Mesenteric fat pad (tissue), 1 donor: ENCODE measurements at places on chromosomes 6 and 20. TPM values are rescaled to one million over a fixed set of nuclear protein-coding genes. Genes with fewer than 3 reads are reported as not detected.

CALHM4 gene
- total RNA-seq, result not detected

DNA sequence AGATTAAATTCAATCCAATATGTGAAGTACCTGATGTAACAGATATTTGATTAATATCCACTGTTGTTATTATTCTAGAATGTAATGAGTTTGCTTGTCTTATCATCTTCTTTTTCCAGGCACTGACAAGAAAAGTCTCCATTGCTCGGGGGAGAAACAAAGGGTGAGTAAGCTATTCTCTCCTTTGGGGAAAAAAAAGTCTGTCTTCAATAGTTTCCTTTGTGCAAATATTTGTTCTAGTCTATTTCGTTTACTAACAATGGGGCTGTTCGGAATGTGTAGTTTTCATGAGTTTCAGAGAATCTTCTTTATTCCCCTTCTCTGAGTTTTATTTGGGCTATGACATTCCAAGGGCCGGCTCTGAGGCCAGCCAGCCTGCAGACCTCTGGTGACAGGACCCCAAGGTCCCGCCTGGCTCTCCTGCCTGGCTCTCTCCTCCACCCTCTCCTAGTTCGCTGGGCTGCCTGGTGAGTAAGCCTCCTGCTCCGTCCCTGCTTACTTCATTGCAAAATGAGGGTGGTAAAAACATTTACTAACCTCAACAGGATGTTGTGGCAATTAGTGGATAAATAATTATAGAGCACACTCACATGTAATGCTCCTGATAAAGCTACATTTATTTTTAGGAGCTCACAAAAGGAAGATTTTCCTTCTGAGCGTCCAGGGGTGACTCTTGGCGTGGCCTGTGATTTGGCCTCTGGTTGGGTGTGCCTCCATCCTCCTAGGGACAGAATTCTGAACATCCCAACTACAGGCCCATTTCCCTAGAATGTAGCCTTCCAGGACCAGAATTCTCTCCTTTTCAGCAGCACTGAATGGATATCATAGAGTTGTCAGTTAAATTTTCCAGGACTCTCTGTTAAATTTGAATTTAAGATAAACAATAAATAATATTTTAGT is 43.1 kb upstream of the SNX9 start:
- DNase-seq, result no peak

PAK5 gene
- not detected for total RNA-seq

- DNase-seq, result no peak
Measured at GRCh38 chr6:55882718-55883569, 7.6 kb upstream of the BMP5 start.

- DNase-seq, result no peak
Measured at GRCh38 chr6:7813704-7814103, 87.8 kb downstream of the BMP6 start.

TRMT11 gene
- total RNA-seq, result 15.5 TPM

DNA sequence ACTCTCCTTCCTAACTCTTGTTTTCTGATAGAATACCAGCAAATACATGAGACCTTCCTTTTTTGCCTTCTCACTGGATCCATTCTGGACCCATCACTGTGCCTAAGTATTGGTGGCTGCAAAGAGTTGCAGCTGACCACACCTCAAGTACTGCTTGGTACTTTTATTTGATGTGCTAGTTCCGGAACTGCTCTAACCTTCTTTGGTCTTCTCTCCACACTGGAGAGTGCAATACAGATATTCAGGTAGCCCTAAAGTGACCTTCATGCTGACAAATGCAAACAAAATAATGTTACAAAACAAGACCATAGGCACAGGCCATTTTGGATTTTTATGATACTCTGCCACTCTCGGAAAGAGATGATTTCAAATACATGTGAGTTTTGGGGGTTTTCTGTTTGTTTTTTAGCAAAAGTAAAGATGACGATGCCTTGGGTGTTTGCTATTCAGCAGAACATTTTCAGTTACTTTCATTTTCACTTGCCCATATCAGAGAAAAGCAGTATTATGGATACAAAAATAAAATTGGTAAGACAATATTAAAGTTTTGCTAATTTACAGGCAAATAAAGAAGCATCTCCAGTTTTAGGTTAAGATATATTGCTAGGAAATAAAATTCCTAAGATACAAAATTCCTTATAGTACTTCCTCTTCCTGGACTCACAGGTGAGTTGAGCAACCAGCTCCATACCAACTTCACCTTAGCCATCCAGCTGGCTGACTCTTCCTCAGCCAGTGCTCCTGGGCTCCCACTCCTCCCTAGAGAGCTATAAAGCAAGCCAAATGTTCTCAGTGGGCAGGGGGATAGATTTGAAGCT is 42.0 kb downstream of the PTPRK start:
- DNase-seq, result no peak

DNA sequence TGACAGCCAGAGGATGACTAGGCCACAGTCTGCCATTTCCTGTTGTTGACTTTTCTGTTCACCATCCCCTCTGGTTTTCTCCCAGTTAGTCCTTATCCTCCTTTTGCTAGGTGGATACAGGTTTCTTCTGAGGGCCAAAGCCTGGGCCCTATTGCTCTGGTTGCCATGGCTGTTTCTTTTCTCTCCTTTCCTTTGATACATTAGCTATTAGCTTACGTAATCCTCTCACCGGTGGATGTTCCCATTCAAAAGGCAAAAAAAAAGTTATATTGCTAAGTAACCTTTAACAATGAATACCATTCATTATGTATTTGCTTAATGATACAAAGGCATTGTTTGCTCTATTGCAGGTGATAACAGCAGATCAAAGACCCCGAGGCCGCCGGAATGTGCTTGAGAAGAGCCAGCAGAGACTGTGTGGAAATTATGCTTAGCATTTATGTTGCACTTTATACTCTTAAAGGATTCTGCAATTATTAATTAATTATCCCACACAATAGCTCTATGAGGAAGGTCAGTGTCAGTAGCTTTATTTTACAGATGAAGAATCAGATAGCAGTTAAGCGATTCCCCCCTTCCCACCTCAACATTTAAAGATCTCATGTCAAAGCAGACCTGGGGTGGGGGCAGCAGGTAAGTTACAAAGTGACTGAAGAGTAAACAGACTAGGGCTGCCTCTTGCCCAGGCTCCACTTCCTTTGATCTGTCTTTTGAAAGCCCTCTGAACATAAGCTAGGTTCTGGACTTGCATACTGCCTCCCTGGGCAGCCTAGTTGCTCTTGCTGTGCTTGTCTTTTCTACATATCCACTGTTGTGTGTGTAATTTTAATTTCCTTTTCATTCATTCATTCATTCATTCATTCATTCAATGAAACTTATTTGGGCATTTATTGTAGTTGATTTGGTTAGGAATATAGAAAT is 14.5 kb upstream of the TFB1M start:
- no peak for DNase-seq

DNA sequence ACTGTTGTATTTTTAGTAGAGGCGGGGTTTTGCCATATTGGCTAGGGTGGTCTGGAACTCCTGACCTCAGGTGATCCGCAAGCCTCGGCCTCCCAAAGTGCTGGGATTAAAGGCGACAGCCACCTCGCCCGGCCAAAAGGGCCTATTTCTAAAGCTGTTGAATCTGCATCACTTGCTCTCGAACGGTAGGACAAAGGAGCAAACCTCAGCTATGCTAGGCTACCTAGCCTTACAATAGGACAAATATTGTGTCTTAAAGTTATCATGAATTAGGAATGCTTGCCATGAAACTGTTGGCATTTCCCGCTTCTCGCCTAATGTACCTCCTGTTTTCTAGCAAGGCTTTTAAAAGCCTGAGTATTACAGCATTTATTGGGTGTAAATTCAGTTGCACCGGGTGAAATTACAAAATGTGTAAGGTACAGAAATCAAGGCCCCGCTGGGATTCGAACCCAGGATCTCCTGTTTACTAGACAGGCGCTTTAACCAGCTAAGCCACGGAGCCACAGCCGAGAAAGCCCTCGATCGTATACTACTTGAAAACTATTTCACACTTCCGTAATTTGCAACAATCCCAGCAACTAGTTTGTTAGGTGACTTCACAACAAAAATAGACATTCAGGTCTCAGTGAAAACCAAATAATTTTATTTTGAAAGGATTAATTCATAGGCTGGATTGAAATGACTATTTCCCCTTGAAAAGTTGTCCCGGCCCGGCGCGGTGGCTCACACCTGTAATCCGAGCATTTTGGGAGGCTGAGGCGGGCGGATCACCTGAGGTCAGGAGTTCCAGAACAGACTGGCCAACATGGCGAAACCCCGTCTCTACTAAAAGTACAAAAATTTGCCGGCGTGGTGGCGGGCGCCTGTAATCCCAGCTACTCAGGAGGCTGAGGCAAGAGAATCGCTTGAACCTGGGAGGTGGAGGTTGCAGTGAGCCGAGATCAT is 211.6 kb upstream of the ZNF184 start:
- DNase-seq, result no peak

DCBLD1 gene
- 9.9 TPM for total RNA-seq

NFATC2 gene
- total RNA-seq, result 9.3 TPM

GRCh38 chr6:149060985-149061760 is 256.3 kb upstream of the TAB2 start:
- no peak for DNase-seq

DNA sequence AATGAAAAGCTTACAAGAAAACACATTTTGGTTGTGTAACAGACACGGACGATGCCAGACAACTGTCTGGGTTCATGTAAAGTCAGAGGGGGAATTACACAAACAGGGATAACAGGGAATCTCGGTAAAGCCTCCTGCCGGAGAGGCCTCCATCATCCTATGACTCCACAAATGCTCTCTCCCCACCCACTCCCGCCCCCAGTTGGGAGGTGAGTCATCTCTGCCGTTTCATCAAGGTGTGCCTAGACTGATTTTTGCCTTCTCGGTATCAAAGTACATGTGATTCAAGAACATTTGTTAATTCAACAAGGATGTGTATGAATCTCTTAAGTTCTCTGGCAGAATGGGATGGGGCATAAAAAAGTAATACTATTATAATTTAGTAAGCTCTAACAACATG is 304.9 kb upstream of the PRDM1 start:
- no peak for DNase-seq

OR2J1 gene
- not detected for total RNA-seq

- DNase-seq, result no peak
Measured at GRCh38 chr6:3751077-3751729, at the start of gene PXDC1. Gene PXDC1, minus strand, starts transcription at chr6:3751713. Its CDS starts 182 bp downstream, at chr6:3751531.

- no peak for DNase-seq
Measured at GRCh38 chr20:20083807-20084206, 31.5 kb downstream of the CFAP61 start.

PLG gene
- total RNA-seq, result not detected

BNIP5 gene
- total RNA-seq, result not detected

GRCh38 chr6:152298848-152299735 is 338.1 kb downstream of the SYNE1 start:
- no peak for DNase-seq

BPIFA1 gene
- total RNA-seq, result not detected

SLC22A2 gene
- total RNA-seq, result not detected

KCNS1 gene
- total RNA-seq, result not detected

GRCh38 chr20:25041813-25042530 is 16.0 kb downstream of the ACSS1 start:
- no peak for DNase-seq

DNA sequence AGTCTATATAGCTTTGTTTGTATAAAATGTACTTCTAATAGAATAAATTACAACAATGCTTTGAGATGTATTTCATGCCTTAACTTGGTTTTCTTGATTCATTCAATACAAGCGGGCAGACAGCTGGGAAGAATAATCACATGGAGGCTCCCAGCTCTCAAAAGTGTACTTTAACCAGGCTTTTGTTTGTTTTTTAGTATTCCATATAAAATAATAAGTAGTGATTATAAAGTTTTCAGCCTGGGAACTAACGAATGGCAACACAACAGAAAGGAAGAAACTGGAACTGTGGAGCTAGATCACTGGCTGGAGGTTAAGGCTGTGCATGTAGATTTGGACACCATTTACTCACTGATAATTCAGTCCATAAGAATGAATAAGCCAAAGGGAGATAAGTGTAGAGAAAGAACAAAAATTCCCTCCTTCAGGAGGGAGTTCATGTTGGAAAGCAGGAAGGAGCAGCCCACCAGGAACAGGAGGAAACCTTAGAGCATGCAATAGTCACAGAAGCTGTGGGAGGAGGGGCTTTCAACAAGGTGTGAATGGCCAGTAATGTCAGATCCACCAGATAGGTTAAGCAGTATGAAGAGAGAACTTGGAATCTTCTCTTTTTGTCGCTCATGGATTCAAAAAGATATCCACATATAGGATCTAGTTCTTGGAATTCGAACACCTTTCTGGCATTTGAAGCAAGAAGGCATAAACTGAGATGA is 41.2 kb upstream of the SLC35D3 start:
- no peak for DNase-seq

DNA sequence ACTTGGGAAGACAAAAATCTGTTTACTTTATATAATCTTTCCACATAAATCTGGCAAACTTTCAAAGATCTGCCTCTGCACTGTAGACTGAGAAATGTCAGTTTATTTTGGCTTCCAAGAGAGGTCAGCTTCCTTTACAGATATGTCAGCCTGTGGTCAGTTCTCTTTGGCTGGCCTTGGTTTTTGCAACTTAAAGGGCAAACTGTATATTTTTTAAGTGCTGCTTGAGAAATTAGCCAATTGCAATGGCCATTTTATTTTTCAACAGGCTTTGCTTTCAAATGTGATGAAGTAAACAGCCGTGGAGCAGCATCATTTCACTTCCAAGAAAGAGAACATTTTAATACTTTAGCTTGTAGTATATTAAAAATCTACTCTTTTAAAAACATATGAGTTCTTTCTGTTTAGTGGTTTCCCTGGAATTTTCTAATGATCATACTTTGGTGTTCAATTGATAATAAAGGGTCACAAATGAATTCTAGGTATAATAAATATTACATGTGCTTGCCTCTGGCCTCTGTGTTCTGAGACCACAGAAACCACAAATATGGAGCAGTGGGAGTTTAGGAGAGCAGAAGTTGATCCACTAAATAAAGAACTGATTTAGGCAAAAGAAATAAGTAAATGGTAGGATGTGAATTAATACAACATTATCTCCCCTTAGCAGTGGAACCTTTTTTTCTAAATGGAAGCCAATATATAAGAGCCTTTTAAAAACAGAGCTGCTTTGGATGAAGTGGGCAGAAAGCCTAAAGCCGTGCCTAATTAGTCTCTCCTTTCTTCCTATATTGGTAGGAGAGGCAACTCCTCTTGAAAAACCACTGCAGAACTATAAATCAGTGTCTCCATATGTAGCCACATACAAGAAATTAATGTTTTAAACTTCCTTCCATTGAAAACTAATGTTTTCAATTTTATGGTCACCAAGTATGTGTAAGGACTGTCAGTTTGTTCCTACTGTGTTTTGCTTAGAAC is 16.2 kb downstream of the ADGRB3 start:
- no peak for DNase-seq

SIRPB1 gene
- 7.6 TPM for total RNA-seq

ZC3H12D gene
- 3.0 TPM for total RNA-seq

NFKBIE gene
- total RNA-seq, result 6.6 TPM

GRCh38 chr20:48698507-48699267 is 129.1 kb downstream of the PREX1 start:
- DNase-seq, result no peak

GRCh38 chr20:2386516-2387179 is 5.9 kb downstream of the TGM6 start:
- no peak for DNase-seq

DNA sequence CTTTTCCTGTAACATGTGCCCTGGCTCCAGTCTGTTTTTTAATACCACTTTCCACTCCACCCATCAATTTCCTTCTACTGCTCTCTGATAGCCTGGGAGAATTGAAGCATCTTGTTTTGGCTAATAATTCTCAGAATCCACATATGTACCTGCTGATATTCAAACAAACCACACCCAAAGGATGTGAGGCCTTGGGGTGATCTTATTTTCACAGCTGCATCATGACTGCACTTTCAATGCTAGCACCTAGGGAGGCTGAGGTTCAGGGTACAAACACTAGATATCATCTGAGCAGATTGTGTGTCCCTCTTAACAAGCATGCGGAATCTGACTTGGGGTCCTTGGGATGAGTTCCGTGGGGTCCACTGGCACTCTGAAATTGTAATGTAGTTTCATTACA is 12.7 kb downstream of the FNDC1 start:
- no peak for DNase-seq
